ENCODE measurements at places on chromosomes 2 and 18. TPM values are rescaled to one million over a fixed set of nuclear protein-coding genes. Genes with fewer than 3 reads are reported as not detected.

GRCh38 chr2:76251342-76251741 lies 540.6 kb upstream of the GCFC2 start:
- DNase-seq, result no peak

GRCh38 chr2:191867507-191867847 lies 20.6 kb upstream of the CAVIN2 start:
- no peak for DNase-seq

Gene VWA3B
- 0.18 TPM for total RNA-seq

- DNase-seq, result no peak
Measured at GRCh38 chr18:29871246-29871645, 1171.3 kb downstream of the DSC3 start.

GRCh38 chr18:27735117-27735516 lies 441.8 kb downstream of the CDH2 start:
- DNase-seq, result no peak

Gene DES
- 1.8 TPM for total RNA-seq
